ENCODE measurements at places on chromosomes 7 and 10. TPM values are rescaled to one million over a fixed set of nuclear protein-coding genes. Genes with fewer than 3 reads are reported as not detected.

- DNase-seq = no peak
Observed at GRCh38 chr7:69864822-69865221, 266.5 kb downstream of the AUTS2 start.

GRCh38 chr7:143183024-143183423 lies at the start of gene TAS2R39:
Gene TAS2R39, plus strand, starts transcription at chr7:143183419. Its CDS starts 0 bp downstream, at chr7:143183419.
- DNase-seq = no peak

DNA sequence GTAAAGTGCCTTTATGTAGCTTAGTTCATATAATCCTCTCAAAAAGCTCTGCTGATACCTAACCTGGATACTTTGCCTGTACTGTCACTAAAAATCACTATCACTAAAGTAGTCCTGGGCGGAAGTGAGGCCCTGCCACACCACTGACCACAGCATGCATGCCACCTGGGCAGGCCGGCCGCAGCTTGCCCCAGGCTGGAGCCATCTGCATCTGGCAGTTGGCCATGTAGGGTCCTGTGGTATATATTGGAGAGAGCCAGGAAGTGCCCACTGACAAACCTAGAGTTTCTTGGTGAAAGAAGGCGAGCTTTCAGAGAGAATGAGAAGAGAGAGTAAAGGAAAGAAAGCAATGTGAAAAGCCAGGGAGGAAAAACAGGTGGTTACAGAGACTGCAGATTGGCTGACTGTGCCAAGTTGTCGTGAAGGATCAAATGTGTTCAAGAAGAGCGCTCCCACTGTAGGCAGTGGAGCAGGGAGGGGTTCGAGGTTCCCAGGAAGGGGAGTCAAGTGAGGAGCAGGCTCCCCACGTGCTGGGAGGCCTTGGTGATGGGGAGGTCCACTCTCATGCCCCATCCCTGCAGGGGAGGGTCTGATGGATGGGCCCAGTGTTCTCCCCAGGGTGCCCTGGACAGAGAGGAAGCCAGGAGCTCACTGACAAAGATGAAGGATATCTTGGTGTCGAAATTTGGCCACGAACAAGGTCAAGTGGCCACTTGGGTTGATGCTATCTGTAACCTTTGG lies 13.6 kb downstream of the LOXL4 start:
- no peak for DNase-seq

DNA sequence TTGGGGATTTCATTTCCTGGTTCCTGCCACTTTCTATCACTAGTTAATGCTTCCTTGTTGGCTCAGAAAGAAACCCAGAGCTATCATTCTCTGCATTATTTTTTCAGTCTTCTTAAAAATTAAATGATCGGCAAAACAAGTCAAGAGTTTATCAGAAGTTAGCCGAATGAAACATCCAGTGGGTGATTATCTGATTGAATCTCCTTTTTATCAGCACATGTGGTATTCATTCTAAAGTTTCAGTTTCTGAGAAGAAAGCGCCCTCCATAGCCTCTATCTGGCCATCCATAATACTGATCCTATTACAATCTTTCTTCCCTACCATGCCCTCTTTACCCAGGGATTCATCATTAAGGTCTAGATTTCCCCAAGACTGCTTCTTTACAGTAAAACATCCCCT lies 71.8 kb downstream of the OSBPL3 start:
- no peak for DNase-seq

RGS10 gene
- 74.7 TPM for total RNA-seq

- DNase-seq = no peak
Observed at GRCh38 chr10:53491774-53492173, 719.2 kb upstream of the MBL2 start.

CASP7 gene
- 32.5 TPM for total RNA-seq

DNA sequence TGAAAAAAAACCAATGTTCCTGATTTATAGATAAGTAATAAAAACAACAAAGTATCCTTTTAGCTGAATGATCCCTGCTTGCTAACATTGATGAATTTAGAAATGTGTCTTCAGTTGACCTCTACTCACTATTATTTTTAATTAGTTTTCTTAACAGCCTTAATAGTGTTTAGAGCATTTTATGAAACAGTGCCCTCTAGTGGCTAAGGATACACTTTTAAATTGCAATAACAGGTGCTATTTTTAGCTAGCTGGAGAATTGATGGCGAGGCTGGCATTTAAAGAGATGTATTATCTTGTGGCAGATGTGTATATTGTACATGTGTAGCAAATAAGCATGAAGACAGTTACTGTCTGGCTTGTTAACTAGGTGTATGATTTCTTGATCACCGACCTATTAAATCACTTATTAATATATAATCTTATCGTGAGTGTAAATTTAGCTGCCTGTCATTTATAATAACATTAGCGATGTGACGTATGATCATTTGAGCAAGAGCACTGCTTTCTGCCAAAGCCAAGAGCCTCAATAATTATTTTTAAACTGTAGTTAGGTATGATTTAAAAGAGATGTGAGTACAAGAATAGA lies 451.9 kb downstream of the DPP6 start:
- DNase-seq = peak; percentile 13

SH2D4B gene
- total RNA-seq = 0.07 TPM

DNA sequence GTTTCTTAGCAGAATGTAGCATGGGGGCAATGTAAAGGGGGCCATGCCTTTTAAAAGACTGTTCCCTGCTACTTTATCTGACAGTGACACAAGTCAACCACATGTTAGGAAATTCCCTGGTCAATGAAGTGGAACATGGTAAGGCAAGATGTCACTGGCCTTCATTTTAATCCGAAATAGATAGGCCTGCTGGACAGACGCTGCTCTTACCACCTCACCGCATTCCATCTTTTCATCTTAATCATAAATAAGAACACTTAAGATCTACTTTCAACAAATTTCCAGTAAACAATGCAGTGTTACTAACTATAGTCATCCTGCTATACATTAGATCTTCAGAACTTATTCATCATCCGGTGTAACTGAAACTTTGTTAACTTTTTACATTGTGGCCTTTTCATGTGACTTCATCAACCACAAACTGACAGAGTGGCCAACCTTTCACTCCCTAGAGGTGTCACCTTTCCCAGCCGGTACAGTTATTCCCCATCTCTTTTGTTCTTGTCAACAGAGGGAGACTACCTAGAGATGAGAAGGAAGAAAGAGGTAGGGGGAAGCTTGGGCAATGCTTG lies 15.6 kb downstream of the ASB4 start:
- peak; percentile 72 for DNase-seq

GRCh38 chr10:75432176-75432575 lies 752 bp downstream of the LRMDA start:
- DNase-seq = no peak

DNA sequence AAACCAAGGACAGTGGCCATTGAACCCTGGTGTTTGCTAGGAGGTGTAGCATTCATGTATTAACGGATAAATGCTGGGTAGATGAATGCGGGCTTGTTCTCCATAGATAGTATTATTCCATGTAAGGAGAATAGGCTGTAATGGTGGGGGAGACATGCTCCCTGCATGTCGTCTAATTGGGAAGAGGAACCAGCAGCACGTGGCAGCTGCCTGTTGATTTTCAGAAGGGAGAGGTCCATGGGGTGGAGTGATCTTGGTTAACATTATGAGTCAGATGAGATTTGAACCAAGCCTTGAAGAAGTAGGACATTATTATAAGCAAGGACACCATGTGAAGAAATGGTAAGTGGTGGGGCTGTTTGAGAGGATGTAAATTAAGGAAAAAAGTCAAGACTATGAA lies 112.5 kb downstream of the WNT2 start:
- no peak for DNase-seq

DNA sequence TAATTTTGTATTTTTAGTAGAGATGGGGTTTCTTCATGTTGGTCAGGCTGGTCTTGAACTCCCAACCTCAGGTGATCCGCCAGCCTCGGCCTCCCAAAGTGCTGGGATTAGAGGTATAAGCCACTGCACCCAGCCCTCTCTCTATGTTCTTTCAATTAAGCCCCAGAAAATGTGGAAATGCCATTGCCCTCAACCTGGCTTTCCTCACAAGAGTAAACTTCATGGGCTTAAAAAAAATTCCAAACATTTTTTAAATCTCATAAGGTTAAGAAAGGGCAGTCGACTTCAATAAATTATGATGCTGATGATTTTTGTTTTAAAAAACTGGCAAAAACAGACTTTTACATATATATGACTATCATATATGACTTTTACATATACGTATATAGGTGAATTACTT lies 107.6 kb downstream of the TES start:
- peak; percentile 69 for DNase-seq
